ENCODE measurements at places on chromosomes 2 and 18.

- DNase-seq: peak; percentile 28
Measured at GRCh38 chr2:70789304-70790135, 923 bp downstream of the FIGLA start.

DNA sequence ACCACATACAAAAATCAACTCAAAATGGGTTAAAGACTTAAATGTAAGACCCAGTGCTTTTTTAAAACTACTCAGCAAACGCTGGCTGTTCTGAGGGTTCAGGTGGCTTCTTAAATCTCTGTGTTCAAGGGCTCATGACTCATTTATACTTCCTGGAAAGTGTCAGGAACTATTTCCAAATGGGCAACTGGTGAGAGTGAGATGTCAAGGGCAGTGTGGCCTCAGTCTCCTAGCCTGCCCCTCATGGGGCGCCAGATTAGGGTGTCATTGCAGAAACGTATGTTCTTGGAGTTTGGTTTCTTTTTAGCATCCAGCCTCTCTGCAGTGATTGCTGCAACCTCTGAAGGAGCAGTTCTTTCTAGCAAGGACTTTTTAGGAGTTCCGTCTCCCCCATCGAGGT lies 485.4 kb downstream of the TNS1 start:
- DNase-seq: no peak

DNA sequence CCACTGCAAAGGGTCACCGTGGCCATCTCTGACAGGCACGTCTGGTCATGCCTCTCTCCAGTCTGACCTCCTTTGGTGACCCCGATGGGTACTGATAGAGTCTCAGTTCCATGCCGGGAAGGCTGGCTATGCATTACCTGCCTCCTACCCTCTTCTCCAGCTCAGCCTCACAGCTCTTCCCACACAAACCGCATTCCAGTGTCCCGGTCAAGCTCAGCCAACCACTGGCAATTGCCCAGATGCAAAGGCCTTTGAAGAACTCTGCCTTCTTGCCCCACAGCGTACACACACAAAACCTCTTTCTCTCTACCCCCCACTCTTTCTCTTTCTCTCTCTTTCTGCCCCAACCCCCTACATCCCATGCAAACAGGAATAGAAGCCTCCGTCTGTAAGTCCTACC lies 37.6 kb downstream of the TMEM163 start:
- DNase-seq: no peak

GRCh38 chr2:165691615-165692014 lies 102.4 kb downstream of the GALNT3 start:
- no peak for DNase-seq

GRCh38 chr18:31649978-31650719 lies 34.2 kb downstream of the B4GALT6 start:
- no peak for DNase-seq

- no peak for DNase-seq
Measured at GRCh38 chr2:239008004-239008403, 160.1 kb downstream of the TWIST2 start.

- DNase-seq: no peak
Measured at GRCh38 chr2:144702051-144702450, 182.1 kb upstream of the ZEB2 start.

- no peak for DNase-seq
Measured at GRCh38 chr2:74071426-74071825, 76.3 kb downstream of the BOLA3 start.

GRCh38 chr2:240701091-240701735 lies 9.5 kb downstream of the AQP12A start:
- no peak for DNase-seq

- DNase-seq: no peak
Measured at GRCh38 chr2:17621781-17622180, 81.3 kb downstream of the VSNL1 start.

DNA sequence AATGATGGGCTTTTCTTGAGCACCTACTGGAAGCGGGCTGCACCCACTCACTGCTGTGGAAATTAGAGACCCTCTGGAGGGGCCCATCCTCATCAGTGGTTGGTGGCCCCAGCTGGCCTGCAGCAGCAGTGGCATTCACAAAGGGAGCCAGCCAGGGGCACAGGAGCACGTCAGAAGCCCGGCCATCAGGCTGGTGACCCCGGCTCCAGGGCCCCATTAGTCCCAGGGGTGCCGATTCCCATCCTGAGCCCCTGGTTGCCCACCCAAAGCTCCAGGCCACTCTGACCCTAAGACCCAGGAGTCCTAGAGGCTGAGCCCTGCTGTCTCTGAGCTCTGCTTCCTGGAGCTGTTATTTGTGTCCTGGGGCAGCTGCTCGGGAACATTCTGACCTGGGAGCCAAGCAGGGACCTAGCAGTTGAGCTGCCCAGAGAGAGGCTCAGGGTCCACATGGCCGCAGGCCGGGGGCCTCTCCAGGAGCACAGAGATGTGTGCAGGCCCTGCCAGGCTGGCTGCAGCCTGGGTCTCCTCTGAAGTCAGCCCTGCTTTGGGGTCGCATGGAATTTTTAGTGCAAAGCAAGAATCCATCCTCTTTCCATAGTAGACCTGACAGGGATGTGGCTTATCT lies 207.2 kb downstream of the KLHL29 start:
- DNase-seq: no peak

DNA sequence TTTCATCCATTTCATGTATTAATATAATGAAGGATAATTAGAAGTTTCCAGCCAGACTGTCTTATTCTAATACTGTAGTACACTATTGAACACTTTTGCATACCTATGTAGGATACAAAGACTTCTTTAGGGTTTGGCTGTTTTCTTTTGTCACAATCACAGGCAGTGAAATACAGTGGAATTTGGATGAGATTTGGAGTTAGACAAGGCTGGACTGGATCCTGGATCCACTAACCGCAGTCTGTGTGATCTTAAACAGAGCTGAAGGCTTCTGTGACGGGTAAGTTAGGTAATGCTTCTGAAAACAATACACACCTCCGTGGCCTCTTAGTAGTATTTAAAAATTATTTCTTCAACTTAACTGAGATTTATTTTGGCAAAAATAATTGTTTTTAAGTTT lies 1128.6 kb upstream of the CDH2 start:
- DNase-seq: no peak

- DNase-seq: no peak
Measured at GRCh38 chr2:120988700-120989511, 253.2 kb downstream of the GLI2 start.

GRCh38 chr2:114007436-114007835 lies 117.5 kb downstream of the ACTR3 start:
- no peak for DNase-seq

DNA sequence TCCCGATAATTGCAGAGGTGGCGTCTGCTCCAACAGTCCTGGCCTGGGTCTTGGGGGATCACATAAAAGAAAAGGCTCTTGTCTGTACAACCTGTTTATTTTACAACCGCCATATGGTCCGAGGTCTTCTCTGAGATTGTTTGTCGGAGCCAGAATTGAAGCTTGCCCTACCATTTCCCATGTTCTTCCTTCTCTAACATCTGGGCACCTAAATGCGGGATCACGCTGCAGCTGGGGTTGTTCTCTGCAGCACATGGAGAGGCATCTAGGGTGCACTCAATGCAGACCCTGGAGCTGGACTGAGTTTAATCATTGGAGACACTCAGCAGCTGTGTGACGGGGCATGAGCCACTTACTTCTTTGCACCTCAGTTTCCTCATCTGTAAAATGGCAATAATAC lies 107.7 kb downstream of the ACKR3 start:
- no peak for DNase-seq

DNA sequence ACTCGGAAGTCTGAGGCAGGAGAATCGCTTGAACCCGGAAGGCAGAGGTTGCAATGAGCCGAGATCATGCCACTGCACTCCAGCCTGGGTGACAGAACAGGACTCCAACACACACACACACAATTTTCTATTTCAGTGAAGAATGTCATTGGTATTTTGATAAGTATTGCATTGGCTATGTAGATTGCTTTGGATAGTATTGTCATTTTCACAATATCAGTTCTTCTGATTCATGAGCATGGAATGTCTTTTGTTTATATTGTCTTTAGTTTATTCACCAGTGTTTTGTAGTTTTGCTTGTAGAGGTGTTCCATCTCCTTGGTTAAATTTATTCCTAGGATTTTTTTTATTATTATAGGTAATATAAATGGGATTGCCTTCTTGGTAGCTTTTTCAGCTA lies 693.4 kb upstream of the SYT4 start:
- no peak for DNase-seq

GRCh38 chr2:10410001-10410822 lies 37.9 kb downstream of the ODC1 start:
- no peak for DNase-seq

- DNase-seq: no peak
Measured at GRCh38 chr2:45951025-45951727, 299.7 kb downstream of the PRKCE start.

DNA sequence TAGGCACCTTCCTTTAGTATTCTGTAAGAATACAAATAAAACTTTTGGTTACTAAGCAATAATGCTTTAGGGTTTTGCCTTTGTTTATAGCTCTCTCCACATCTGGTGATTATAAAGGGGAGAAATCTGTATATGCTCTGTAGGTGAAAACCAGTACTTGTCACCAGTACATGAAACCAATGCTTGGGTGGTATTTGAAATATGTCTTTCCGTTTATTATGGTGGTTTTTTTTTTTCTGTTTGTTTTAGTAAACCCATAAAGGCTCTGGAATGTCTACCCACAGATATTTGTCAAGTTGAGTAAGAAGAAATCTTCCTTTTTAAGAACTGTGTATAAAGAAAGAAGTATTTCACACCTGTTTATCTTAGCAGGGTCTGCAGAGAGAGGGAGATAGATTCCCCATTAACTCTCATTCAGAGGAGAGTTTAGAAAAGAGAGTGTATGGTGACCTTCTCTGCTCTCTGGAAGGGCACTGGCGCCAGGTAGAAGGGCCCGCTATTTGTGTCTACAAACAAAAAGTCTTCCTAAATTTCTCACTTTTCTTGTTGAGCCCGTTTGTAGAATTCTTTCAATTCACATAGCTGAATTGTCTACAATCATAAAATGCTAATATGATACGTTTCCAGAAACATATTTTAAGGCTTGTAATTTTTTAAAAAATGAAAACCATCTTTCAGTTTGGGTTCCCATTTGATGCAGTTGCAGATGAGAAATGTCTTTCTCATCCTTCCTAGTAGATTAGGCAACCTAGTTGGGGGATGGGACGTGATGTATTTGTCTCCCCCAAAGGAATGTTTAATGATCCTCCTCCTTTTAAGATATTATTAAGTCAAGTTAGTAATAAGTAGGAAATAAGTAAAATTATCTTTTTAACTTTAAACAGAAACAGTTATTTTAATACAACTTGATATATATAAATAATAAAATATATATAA lies 33.9 kb downstream of the MAP3K20 start:
- no peak for DNase-seq

- no peak for DNase-seq
Measured at GRCh38 chr2:6887751-6888192, 10.2 kb downstream of the RSAD2 start.

DNA sequence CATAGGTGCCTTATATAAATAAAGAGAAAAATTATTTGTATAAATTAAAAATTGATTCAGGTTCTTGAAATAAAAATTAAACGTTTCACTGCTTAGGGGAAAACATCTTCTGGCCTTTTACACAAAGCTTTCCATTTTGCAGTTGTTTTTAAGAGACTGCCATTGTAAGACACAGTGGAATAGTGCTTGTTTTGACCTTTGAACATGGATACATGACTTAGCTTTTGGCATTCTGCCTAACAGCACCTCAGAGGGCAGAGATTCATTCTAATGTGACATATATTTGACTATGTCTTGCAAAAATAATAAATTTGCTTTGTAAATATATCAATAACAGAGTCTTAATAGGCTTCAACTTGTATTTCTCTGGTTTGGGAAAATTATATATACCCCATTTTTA lies 142.1 kb downstream of the SLC4A10 start:
- no peak for DNase-seq

DNA sequence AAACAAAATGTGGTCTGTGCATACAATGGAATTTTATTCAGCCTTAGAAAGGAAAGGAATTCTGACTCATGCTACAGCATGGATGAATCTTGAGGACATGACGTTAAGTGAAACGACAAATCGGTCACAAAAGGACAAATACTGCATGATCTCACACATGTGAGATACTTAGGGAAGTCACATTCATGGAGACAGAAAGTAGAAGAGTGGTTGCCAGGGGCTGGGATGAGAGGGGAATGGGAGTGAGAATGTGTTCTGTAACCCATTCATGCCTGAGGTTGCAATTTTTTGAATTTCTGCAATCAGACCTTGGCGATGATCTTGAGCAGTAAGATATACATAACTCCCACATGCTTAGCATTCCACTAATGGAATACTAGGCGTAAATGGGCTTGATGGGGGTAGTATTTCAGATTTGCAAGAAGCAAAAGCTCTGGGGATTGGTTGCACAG lies 22.0 kb downstream of the FHL2 start:
- DNase-seq: no peak

DNA sequence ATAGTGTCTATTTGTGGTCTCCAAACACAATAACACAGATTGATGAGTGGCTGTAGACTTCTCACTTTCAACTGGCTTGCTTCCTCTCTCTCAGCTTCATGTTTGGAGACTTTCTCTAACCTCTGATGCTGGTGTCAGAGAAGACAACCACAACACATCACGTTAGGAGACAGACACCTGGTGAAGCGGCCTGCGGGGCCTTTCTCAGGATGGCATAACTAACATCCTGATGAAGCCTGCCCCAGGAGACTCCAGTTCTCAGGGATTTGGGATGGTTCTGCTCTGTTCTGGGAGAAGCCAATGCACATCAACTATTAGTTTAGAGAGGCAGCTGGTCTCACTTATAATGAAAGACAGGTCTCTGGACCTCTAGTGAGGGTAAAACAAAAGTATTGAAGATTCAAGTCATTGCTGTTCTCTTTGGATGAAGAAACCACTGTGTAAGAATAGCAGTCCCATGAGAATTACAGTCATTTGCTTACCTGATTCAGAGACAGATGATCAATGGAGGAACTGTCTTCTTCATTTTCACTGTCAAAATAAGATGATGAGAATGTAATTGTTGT lies 2.0 kb downstream of the IL1A start:
- DNase-seq: no peak

GRCh38 chr2:94986392-94986963 lies 39.0 kb upstream of the MAL start:
- DNase-seq: no peak

DNA sequence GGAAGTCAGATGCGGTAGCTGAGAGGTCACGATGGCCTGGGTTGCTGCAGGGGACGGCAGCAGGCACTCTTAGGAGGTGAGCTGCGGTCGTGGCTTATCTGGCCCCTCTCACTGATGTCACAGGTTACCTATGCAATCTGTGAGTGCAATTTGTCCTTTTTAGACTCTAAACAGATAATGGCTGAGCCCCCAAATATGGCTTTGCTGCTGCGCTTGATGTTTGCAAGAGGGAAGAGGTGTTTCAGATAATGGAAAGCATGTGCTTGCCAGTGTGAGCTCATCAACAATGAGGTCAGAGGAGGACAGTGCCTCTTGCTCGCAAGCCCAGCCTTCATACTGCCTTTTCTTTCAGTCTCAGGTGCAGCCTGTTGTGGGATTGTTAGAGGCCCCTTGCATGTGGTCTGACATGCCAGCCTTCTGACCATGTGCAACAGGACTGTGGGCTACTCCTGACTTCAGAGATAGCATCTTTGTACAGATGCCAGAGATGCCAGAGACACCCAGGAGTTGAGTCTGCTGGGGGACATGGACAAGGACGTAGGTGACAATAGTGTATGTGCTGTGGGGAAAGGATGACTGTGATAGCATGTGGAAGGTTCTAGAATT lies 151.3 kb downstream of the TANC1 start:
- no peak for DNase-seq
